ENCODE measurements at places on chromosomes 3 and 15. TPM values are rescaled to one million over a fixed set of nuclear protein-coding genes. Genes with fewer than 3 reads are reported as not detected.

Gene NEK10
- total RNA-seq: 0.29 TPM

Gene PTH1R
- total RNA-seq: 1.9 TPM

Gene FGF12
- 0.57 TPM for total RNA-seq

Gene TMEM212
- total RNA-seq: not detected

Gene TGM4
- total RNA-seq: not detected

Gene PPM1M
- 10.8 TPM for total RNA-seq

Gene TBC1D5
- 46.6 TPM for total RNA-seq

Gene P3H2
- 41.2 TPM for total RNA-seq

Gene RLBP1
- not detected for total RNA-seq

Gene GXYLT2
- total RNA-seq: not detected

Gene GPR27
- total RNA-seq: 3.6 TPM

Gene PAQR5
- total RNA-seq: 39.8 TPM

Gene SNRPN
- total RNA-seq: 14.7 TPM

DNA sequence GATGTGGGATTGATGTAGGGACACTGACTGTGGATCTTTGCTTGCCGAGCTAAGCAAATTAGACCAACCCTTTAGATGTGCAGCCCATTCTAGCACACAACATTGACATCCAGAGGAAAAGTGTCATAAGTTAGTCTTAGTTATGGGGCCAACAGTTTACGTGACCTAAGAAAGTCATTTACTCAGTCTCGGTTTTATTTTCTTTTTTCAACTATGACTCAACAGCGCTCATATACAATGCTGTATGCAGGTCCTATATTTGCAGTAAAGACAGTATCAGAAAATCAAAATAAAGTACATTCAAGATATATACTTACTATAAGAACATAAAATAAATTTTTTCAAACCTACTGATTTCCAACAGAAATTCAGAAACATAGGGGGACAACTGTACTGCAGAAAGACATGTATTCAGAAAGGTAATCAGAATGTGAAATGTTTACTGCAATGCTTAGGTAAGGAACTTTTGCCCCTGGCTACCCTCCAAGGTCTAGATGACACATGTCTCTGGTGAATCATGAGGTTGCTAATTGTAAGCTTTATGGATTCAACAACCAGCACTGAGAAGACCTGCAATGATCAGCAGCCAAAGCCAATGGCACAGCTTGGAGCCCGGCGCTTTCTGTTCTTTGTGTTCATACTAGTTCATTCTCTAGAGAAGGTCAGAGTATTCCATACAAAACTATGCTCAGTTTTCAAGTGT, 317.5 kb upstream of the CNTN6 start:
- no peak for DNase-seq

DNA sequence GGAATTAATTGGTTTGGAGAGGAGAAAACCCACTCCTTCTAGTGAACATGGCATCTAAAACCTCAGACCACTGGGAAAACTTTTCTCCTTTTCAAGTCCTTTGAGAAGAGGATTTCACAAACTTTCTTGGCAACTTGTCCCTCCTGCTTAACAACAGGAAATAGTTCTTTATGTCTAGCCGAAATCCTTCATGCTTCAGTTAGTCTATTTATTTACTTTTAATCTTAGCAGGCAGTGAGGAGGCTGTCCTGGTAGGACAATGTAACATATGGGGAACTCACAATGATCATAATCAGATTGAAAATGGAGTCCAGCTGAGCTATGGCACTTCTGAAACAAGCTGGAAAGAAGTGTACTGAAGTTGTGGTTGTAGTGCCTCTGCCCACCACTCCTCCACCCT, 50.6 kb downstream of the KY start:
- no peak for DNase-seq

DNA sequence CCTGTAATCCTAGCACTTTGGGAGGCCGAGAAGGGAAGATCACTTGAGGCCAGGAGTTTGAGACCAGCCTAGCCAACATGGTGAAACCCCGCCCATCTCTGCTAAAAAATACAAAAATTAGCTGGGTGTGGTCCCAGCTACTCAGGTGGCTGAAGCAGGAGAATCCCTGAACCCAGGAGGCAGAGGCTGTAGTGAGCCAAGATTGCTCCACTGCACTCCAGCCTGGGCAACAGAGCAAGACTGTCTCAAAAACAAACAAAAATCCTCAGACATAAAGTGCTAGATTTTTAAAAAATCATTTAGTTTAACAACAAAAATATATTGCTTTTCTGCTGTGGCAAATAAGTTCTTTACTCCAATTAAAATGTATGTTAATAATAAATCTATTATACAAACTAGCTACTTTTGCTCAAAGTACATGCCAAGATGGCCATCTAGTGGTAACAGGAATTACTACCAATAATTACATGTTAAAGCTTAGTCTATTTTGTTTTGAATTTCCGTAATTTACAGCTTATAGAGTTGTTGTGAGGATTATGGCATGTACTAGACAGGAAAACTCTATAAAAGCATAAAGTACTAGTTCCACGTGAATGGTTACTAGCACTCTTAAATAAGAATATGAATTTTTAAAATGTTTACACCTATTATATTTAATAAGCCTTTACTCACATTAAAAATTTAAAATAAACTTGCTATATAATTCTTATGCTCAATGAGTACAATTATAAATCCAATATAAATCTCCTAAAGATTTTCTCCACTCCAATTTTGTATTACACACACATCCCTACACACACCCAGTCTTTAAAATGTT, 39.0 kb downstream of the GABPB1 start:
- no peak for DNase-seq

DNA sequence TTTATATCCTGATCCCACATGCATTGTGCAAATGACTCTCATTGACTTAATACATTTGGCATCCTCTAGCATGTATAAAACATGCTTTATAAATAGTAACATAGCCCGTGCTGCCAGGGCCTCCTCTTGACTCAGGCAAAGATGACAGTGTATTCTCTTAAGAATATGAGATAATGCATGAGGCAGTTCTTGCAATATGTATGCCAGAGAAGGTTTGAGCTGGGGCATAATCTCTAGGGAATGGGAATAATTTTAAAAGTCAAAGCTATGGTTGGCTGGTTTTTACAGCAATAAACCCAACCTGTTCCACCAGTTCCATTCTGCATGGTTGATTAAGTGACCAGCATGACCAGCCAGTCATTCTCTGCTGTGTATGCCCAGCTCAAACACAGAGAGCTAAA, 179.0 kb upstream of the PFN2 start:
- DNase-seq: no peak

- DNase-seq: peak; percentile 99
Observed at GRCh38 chr3:120094776-120095225, 554 bp upstream of the GSK3B start.

- DNase-seq: no peak
Observed at GRCh38 chr3:175413926-175414325, 554.8 kb downstream of the NAALADL2 start.

DNA sequence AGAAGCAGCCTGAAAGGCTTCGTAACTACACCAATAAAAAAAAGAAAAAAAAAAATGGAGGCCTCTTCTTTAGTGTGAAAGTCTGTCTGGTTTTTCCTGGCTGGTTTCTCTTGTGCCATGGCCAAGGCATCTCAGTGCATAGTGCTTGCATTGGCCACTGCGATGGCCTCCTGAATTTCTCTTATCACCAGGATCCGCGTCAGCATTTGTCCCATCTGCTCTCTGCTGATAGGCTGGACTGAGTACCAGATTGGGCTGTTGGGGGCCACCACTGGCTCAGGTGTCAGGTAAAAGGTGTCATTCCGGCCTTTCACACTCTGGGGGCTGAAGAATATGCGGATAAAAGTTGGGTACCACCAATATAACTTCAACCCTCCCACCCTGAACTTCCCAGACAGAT, 1.1 kb upstream of the IMPDH2 start:
- DNase-seq: no peak

- no peak for DNase-seq
Observed at GRCh38 chr3:100932491-100932890, 60.7 kb downstream of the ABI3BP start.

GRCh38 chr15:39579487-39580116, 1.3 kb upstream of the THBS1 start:
- DNase-seq: no peak

DNA sequence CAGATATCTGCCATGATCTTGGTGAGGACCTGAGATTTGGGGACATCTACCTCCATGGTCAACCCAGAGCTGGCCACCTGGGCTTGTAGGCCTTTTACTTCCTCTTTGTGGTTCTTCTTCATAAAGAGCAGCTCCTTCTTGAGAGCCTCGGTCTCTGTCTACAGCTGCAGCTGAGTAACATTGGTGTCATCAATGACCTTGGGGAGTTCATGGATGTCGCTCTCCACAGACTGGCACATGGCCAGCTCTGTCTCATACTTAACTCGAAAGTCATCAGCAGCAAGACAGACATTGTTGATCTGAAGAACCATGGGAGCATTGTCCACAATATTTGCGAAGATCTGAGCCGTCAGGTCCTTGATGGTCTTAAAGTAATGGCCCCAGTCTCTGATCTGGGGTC, 15.7 kb upstream of the RASA2 start:
- DNase-seq: no peak

DNA sequence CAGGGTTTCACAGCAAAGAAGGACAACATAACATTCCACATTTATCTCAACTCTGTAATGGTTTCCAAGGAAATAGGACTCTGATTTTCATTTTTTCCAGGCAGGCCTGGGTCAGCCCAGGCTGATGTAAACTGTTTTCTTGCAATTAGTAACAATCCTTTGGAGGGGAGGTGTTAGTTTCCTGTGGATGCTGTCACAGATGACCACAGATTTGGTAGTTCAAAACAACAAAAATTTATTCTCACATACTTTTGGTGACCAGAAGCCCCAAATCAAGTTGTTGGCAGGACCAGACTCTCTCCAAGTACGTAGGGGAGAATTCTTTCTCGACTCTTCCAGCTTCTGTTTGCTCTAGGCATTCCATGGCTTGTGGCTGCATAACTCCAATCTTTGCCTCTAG, 88.0 kb downstream of the EDEM1 start:
- DNase-seq: no peak

DNA sequence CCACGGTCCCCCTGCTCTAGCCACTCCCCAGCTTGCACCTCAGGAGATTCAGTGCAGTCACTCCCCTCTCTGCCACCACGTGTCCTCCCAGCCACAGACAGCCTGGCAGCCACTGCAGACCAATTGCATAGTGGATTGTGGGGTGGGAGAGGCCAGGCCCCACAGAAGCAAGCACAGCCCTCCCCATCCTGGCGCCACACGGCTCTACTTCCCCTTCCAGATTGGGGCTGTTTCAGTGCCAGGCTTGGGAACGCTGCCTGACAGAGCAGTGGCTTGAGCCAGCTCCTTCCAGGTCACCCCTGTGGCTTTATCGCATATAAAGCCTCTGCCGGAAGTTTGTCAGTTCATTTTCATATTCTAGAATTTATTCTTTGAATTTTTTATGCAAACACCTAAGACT, 90.7 kb downstream of the TMEM266 start:
- DNase-seq: no peak

DNA sequence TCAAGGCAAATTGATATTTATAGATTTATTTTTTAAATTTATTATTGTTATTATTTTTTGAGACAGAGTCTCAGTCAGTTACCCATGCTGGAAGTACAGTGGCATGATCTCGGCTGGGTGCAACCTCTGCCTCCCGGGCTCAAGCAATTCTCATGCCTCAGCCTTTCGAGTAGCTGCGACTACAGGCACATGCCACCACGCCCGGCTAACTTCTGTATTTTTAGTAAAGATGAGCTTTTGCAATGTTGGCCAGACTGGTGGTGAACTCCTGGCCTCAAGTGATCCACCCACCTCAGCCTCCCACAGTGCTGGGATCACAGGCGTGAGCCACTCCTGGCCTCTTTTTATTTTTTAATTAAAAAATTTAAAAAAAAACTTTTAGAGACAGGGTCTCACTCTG, 19.0 kb downstream of the SPG21 start:
- DNase-seq: no peak

GRCh38 chr3:87088993-87089841, 98.3 kb upstream of the VGLL3 start:
- DNase-seq: no peak

- no peak for DNase-seq
Observed at GRCh38 chr3:126540342-126540849, 16.4 kb downstream of the CHST13 start.

- no peak for DNase-seq
Observed at GRCh38 chr3:138082085-138082991, 33.1 kb downstream of the DZIP1L start.

- DNase-seq: no peak
Observed at GRCh38 chr15:45884289-45884688, 249.5 kb downstream of the SQOR start.

DNA sequence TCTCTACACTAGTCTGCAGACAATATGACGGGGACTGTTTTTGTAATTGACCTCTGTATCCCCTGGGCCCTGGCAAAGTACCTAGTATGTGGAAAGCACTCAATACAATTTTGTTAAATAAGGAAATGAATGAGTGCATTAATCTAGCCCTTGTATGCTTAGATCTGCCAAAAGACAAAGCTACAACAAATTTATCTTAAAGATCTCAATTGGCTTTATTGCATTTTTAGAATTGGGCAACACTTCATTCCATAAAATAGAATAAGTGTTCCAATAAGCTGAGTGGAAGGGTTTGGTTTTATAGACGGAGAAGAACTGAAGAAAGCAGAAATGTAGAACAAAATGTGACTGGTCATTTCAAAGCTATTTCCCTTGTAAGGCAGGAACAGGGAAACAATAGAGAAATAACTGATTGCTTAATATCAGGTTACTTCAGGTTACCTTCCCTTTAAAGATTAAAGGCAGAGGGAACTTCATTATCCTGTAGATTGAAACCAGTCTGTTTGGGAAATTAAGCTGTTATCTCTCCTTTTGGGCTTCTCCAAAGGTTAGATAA, 108.3 kb upstream of the MME start:
- no peak for DNase-seq

DNA sequence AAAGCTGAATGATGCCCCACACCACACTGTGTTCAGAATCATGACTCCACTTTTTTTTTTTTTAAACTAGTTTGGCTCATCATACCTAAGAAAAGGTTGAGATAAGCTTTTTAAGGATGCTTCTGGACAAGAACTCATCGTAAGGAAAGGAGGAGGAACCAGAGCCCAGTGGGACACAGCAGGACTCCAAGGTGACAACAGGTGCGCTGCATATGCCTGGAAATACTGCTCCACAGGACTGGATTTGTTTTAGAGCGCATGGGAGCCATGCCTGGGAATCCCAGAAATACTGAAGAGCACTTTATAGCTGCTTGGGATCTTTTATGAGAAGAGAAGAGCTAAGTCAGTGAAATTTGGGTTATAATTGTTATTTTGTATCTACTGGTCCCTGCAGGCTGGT, 93.4 kb downstream of the NEDD4 start:
- DNase-seq: no peak

DNA sequence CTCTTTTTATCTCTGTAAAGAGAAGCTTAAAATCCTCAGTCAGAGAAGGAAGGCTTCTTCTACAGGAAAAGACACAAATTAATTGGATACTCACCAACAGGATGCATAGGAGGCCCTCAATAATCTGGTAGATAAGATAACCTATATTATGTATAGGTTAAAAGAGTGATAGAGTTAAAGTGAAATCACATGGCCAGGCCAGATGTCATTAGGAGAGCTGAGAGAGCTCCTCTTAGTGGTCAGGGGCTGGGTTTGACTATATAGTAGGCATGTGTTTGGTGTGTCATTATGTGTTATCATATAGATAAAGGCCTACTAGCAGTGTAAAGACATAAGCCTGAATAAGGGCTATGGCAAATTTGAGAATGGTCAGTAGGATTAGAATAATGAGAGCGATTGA, 479.3 kb downstream of the EPHA3 start:
- DNase-seq: no peak

GRCh38 chr3:25214034-25214433, 214.0 kb upstream of the RARB start:
- DNase-seq: no peak

- no peak for DNase-seq
Observed at GRCh38 chr3:184986366-184986889, 166.4 kb downstream of the C3orf70 start.

- no peak for DNase-seq
Observed at GRCh38 chr3:197505796-197506548, 49.8 kb downstream of the BDH1 start.
